Esophagus squamous epithelium (tissue), 5 donors: ENCODE measurements at places on chromosomes 7 and 10.

DNA sequence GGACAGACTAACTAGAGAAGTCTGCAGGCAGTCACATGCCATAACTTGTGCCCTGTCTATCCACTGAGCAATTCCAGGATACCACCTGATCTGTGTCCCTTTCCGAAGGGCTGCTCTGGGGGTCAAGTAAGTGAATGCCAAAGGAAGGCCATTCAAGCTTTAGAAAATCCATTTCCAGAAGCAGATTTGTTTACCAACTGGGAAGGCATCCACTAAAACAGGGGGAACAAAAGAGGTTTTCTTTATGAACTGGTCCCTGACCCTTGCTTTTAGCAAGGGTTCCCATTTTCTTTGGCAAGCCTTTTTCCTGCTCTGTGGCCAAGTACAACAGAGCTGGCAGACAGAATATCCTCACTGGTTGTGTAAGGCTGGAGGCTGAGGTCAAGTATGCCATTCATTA lies 36.5 kb downstream of the ITPRID1 start:
- no peak for DNase-seq

- DNase-seq = no peak
These were observed 36.8 kb downstream of the LRRC72 start for GRCh38 chr7:16563281-16564022.

GRCh38 chr7:156969972-156970420 lies 20.5 kb downstream of the NOM1 start:
- no peak for DNase-seq

- DNase-seq = no peak
These were observed 32.4 kb downstream of the CTNNA3 start for GRCh38 chr10:67663449-67664087.

DNA sequence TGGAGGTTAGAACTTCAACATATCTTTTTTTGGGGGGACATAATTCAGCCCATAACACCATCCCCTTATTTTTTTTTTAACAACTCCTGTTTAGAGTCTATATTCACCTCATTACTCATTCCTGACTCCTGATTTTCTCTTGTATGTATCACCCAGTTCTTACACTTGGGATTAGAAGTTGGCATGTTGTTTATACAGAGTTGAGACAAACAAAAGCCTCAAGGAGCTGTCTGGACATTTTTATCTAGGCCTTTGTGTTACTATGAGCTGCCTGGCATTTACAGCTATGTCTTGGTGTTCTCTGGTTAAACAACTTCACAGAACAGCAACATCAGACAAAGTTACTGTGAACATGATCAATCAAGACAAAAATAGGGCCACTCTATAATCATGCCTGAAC lies 517.5 kb downstream of the KIF20B start:
- DNase-seq = no peak

DNA sequence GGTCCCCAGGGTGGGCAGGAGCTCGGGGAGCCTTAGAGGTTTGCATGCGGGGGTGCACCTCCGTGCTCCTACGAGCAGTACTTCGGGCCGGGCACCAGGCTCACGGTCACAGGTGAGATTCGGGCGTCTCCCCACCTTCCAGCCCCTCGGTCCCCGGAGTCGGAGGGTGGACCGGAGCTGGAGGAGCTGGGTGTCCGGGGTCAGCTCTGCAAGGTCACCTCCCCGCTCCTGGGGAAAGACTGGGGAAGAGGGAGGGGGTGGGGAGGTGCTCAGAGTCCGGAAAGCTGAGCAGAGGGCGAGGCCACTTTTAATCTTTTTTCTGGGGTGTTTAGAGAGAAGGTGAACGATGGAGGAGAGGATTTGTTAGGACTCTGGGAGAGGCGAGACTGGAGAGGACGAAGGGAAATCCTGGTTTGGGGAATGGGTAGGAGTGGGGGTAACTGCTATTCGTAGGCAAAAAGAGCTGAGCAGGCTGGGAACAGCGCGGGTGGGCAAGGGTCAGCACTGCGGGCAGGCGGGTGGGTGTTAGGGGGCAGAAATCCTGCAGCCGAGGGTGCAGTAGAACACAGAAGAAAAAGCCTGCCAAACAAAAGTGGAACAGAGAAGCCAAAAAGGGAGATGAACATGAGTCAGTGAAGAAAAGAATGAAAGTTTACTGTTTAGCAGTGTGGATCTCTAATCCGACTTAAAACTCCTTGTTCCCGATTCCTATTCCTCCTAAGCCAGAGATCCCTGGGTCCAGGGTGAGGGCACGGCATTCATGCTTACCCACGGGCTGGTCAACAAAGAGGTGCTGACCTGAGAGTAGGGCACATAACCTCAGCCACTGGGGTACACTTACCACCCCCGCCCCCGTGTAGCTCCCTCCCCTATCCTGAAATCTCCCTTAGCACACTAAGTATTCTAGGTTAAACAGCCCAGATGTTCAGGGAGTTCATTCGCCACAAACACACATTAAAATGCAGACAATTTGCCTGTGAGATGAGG lies 26.9 kb downstream of the PRSS2 start:
- DNase-seq = no peak

DNA sequence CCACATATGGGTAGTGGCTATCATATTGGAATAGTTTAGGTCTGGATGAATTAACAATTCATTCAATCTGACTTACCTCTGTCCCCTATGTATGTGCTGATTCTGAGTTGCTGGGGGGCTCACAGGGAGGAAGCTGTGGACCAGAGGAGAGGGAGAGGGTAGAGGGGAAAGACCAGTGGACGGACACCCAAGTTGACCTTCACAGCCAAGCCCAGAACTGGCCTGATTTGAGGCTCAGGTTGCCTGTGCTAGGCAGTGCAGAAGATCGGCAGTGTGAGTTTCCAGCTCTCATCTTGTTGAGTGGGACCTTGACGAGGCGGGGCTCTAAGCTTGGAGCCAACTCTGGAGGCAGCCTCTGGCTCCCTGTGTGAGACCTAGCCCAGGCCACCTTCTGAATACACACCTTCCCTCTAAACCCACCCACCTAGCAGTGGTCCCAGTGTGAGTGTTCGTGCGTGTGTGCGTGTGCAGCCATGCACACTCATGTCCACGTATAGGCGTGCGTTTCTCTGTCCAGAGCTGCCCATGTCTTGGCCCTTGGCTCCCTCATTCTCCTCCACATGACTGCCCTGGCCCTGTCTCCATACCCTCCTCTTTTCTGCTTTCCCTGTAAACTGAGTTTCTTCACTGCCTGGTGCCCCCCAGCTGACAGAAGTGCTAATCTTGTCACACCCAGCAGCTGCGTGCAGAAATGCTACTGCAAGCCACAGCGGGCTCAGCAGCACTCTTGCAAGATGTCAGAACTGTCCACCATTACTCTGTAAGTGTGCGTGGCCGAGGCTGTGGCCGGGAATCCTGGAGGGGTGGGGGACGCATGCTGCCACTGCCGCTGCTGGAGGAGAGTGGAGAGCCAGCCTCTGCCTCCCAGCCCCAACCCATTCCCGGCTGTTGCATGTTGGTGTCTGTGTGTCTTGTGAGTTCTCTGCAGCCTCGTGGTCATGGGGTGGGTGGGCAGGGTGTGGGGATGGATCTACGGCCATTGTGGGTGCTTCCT lies 47.6 kb downstream of the ADCYAP1R1 start:
- DNase-seq = no peak

DNA sequence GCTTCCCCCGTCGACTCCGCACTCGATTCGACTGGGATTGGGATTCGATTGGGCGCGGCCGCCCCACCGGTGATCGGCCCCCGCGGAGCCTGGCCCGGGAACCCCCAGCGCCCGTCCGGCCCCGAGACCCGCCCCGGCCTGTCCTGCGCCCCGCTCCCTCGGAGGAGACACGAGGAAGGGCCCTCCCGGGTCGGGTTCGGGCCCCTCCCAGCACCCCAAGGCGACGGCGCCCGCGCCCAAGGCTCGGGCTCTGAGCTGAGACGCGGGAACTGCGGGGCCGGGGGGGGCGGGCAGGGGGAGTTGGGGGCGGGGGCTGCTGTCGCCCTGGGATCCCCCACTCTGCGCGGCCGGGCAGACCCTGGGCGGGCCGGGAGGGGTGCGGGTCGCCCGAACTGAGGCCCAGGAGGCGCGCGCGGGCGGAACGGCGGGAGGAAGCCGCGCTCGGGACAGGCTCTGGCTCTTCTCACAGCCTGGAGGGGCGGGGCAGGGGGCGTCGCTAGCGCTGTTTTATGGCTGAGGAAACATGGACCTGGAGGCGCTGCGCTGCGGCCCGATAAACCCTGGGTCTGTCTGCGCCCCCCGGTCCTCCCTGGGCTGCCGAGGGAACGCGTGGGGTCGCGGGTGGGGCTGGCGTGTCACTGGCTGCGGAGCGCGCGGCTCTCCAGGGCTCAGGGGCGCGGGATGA lies 1.7 kb upstream of the NKX6-2 start:
- DNase-seq = no peak

GRCh38 chr10:13331646-13332045 lies 16.4 kb downstream of the SEPHS1 start:
- DNase-seq = no peak
